BJ (cell line): ENCODE measurements at places on chromosomes 7 and 10.
A peak's percentile ranks its signal among the peaks of the same experiment; 100 is the strongest.

GRCh38 chr10:11411926-11412545, 199.4 kb downstream of the USP6NL start:
- no peak for DNase-seq

DNA sequence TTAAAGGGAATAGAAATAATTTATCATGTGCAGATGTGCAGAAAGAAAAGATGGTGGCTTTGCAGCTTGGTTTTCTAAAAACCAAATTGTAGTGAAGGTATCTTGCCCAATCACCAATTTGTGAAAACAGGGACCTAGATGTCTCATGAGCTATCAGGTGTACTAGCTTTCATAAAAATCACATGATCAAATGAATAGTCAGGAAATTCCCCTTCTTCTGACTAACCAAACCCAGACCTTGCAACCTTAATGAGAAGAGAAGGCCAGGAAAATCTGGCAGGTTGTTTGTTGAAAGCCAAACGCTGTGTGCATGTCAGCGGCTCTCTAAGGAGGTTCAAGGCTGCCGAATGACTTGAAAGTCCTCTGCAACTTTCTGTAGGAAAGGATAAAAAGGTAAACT, 304.4 kb upstream of the NRP1 start:
- DNase-seq = no peak

GRCh38 chr7:110973196-110973990, 117.5 kb upstream of the LRRN3 start:
- DNase-seq = no peak

GRCh38 chr7:103394566-103394965, 47.1 kb downstream of the PSMC2 start:
- no peak for DNase-seq

DNA sequence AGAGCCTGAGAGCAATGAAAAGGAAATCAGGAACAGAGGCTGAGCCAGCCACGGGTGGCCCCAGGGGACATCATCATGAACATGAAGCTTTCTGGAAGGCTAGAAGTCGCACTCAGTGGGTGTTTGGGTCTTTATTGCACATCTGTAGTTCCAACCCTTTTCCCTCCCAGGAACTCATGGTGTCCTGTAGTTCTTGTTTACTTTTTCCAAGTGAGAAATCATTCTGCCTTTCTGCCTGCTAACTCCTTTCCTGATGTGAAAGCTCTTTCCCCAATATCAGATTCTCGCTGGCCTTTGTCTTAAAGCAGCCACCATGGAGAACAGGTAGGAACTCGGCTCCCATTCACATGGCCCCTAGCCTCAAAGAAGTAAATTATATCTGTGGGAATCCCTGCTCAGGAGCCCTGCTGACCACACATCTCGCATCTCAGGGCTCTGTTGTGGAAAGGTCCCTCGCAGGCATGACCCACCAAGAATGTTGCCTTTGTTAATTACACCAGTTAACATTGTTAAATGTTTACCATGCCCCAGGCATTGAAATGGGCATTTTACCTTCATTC, 542.7 kb downstream of the TNS3 start:
- no peak for DNase-seq

GRCh38 chr7:118657391-118658005, 433.0 kb downstream of the ANKRD7 start:
- no peak for DNase-seq

DNA sequence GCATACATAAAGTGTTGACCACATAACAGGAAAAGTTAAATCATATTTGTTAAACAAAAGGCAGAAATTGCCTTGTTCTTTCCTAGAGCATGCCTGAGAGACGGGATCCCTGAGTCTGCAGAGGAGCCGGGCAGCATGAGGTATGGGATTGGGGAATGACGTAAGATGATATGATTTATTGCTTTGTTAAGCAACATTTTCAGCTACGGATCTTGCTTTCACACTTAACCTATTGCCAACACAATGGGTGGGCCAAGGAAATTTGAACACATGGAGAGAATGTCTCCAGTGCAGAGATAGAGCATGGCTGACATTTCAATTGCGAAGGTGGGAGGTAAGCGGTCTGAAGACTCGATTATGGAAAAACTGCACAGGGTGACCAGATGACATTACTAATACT, 76.7 kb downstream of the EMX2 start:
- no peak for DNase-seq

GRCh38 chr10:99527526-99528493, 4.9 kb upstream of the NKX2-3 start:
- no peak for DNase-seq

DNA sequence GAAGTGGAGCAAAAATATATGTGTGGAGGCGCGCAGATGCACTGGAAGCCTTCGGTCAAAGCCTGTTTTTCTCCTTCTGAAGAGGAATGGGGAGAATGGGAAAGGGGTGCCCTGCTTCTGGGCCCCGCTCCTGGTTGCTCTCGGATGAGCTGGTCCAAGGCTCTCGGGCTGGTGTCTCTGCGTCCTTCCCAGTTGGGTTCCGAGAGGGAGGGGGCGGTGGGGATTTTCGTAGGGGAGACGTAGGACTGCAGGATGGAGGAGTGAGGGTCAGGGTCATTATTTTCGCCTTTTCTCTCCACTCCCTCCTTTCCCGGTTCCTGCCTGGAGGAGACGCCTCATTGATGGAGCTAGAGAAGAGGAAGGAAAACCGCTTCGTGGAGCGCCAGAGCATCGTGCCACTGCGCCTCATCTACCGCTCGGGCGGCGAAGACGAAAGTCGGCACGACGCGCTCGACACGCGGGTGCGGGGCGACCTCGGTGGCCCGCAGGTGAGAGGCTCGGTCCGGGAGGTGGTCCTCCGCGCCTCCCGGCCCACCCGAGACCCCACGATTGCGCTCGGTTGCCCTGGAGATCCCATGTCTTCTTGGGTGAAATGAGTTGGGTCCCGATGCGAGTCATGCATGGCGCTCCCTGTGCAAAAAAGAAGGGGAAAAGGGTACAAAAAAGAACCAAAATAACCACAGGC, 790 bp downstream of the ADAM22 start:
- no peak for DNase-seq

DNA sequence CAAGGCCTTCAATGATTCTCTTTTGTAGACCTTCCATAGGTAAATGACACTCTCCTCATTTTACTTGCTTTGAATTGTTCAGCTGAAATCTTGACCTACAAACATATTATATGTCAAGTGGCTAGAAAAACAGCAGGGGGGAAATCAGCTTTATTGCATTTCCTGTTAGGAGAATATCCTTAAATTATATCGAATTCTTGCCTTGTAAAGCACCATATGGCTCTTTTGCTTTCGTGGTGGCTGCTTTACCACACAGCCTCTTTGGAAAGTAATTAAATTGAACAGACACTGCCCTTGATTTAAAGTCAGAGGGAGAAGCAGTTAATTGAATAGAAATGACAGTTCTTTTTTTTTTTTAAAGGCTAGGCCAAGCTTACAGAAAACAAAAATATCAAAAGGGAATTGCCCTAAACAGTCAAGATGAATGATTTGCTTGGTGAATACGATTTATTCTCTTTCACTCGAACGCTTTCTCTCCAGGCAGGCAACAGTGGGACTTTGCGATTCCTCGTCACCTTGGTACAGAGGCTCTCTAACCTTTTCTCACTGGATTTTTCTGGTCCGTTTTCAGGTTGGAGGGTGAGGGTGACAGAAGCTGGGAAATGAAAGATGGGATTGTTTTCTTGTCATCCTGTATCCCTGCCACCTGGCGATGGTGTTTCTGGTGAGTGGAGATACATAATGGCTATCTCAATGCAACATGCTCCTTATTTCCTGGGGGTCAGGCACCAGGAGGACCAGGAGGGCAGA, 126.0 kb downstream of the GATA3 start:
- DNase-seq = no peak

- DNase-seq = no peak
These were observed 4.9 kb upstream of the SLC29A3 start for GRCh38 chr10:71314028-71314693.

DNA sequence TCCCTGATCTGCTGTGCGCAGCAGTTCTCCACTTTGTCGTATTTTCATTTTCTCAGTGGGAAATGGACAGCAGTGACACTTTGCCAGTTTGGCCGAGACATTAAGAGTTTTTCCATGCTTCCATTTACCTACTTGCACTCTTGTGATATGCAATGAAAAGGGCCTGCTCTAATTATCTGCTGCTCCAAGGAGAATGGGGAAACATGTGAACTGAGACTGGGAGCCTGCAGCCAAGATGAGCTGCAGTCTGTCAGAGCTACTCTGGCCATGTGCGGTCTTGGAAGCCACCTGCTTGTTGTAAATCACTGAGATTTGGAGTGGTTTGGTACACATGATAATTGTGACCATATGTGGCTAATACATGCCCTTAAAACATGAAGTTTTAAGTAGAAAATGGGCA, 586.6 kb upstream of the POT1 start:
- DNase-seq = no peak

GRCh38 chr7:16264036-16264819, 157.1 kb downstream of the CRPPA start:
- no peak for DNase-seq

DNA sequence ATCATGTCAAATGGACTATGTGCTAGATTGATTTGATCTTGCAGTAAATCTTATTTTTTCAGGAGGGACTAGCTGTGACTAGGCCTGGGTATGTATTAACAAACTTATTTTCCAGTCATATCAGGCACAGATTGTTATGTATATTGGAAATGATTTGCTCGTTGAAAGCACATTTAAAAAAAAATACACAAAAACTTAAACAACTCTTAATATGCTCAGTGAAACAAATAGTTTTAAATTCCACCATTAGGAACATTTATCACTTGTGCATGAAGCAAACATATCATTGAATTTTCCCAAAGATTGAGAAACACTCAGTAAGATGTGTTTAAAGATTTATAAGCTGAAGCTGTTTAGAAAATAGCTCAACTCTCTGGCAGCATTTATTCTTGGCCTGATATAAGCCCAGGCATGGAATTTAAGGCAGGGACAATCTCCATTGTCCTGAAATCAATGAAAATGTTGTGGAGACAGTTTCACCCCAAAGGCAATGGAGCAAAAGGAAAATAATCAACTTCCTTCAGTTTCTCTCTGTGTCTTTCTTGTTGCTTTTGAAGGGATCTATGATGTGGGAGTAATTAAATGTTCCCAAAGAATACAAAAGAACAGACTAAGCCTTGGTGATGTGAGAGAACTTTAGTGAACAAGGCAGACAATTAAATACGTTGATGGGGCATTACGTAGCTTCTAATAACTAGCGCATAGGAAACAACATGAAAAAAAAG, 250.3 kb downstream of the GPR37 start:
- DNase-seq = no peak

DNA sequence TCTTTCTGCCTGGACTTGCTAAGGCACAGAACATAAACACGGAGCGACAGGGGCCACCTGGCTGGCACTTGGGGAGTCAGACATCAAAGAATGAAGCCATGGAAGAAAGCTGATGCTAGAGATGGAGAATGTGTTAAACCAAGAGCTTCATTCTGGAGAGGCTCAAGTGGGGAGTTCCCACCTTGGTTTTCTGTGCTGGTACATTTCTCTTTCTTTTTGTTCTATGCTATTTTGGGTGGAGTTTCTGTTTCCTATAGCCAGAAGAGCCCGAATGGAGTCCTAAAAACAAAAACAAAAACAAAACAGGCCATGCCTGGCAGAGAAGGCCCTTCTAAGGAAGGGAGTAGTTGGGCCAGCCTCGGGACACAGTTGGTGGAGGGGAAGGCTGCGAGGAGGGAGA, 148.4 kb upstream of the PRR15 start:
- no peak for DNase-seq

DNA sequence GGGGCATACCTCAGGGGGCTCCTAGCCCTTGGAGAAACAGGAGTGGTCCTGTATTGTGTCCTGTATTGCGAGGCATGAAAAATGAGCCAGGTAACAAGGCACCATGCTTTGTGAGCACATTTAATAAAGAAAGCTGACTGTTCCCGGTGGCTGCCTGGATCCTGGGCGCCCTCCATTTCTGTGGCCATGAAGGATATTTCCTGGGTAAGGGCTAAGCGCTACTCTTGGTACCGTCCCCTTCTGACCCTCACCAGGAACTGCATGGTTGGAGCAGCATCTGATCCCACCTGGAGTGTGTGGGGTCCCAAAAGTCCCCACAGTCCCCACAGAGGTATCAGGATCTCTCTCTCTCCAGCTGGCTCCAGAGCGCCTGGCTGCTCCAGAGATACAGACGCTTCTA, 139.5 kb downstream of the MAPK8 start:
- no peak for DNase-seq

GRCh38 chr7:48515171-48515570, 343.9 kb downstream of the ABCA13 start:
- no peak for DNase-seq

DNA sequence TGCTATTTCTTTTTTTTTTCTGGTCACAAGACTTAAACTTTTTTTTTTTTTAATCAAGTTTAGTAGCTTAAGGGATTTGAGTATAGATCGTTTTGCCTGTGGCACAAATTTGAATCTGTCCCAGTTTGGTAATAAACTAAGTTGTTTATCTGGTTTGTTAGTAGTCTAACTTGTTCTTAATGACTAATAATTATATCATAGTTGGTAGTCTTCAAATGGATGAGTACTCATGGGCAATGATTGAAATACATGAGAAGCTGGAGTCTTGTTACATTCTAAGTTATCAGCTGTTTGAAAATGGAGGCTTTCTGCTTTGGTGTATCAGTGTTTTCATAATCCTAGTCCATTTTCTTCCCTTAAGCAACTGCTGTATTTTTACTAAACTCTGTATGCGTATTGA, 12.3 kb downstream of the BTAF1 start:
- DNase-seq = no peak

- DNase-seq = no peak
These were observed 248.7 kb downstream of the TSPAN12 start for GRCh38 chr7:120609136-120609753.

DNA sequence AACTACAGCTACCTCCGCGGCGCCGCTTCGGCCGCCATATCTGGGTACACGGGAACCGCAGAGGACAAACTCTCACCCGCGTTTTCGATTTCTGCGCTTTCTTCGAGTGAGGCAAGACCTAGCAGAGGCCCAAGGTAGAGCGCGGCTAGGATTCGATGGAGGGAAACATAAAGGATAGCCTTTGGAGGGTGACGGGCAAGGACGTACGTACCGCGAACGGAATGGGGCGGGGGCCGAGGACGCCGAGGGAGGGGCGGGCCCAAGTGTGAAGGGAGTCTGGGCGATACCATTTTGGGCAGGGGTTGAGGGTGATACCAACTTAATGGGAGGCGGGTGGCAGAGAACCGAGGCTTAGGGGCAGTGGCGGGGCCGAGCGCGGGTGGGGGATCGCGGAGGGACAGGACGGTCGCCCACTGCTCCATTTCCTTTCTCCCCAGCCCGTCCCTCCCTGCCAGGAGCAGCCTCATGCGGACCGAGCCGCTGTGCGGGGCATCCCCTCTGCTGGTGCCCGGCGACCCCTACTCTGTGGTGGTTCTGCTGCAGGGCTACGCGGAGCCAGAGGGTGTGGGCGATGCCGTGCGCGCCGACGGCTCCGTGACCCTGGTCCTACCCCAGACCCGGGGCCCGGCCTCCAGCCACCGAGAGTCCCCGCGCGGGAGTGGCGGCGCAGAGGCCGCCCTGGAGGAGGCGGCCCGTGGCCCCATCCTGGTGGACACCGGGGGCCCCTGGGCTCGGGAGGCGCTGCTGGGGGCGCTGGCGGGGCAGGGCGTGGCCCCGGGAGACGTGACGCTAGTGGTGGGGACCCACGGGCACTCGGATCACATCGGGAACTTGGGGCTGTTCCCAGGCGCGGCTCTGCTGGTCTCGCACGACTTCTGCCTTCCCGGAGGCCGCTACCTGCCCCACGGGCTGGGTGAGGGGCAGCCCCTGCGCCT, at the start of gene MBLAC1:
TSS of gene MBLAC1 (plus strand) at position 37 of the 935 bp plus-strand sequence. CDS start at position 466, 429 bp downstream.
- peak; percentile 26 for DNase-seq
